ENCODE measurements at places on chromosomes 16 and 17.
A peak's percentile ranks its signal among the peaks of the same experiment; 100 is the strongest.

DNA sequence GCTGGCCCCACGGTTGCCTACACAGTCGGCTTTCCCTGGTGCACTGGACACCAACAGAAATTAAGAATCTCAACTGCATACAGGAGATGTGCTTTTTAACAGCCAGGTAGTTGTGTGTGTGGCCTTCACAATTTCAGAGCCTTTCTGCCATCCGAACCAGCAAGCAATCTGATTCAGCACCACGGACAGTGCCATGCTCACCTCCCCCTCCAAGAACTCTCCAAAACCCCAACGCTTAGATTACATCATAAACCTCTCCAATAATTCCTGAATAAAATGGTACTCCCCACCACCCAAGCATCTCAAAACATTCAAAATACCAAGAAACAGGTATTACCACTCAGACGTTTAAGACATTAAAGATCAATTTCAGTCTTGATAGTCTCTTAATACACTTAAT lies 31.8 kb downstream of the USP7 start:
- H3K4me3 ChIP-seq = no peak overlapping the region
- H3K27me3 ChIP-seq = no peaks in the 10 kb centered on the region
- H3K36me3 ChIP-seq = peaks cover 17% of the 10 kb centered on the region
- H3K4me1 ChIP-seq = peaks cover 2% of the 10 kb centered on the region

GRCh38 chr17:57874434-57875289 lies 24.8 kb upstream of the MRPS23 start:
- H3K27me3 ChIP-seq = no peaks in the 10 kb centered on the region
- H3K4me3 ChIP-seq = no peak overlapping the region
- peak; percentile 78 for DNase-seq

DNA sequence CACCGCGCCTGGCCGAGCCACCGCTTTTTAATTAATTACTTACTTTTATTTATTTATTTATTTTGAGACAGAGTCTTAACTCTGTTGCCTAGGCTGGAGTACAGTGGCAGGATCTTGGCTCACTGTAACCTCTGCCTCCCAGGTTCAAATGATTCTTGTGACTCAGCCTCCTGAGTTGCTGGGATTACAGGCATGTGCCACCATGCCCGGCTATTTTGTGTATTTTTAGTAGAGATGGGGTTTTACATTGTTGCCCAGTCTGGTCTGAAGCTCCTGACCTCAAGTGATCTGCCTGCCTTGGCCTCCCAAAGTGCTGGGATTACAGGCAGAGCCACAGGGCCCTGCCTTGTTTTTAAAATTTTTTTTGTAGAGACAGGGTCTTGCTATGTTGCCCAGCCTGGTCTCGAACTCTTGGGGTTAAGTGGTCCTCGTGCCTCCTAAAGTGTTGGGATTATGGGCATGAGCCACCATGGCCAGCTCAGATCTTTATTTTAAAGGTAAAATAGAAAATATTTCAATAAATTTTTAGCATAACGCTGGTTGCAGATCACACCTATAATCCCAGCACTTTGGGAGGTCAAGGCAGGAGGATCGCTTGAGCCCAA lies 18.3 kb upstream of the NUDT16L1 start:
- H3K27me3 ChIP-seq = no peaks in the 10 kb centered on the region
- no peak overlapping the region for H3K4me3 ChIP-seq
- H3K4me1 ChIP-seq = no peaks in the 10 kb centered on the region
- no peak overlapping the region for H3K27ac ChIP-seq

DNA sequence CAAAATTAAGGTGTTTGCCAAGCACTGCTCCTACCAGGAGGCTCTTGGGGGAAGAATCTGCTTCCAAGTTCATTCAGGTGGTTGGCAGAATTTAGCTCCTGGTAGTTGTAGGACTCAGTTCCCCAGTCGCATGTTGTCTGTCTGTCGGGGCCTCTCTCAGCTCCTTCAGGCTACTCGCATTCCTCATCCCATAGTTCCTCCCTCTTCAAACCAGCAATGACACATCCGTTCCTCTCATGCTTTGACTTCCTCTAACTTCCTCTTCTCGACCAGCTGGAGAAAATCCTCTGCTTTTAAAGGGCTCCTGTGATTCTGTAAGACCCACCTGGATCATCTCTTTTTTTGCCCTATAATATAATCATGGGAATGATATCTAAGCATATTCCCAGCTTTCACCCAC lies 108.1 kb downstream of the PMP22 start:
- no peaks in the 10 kb centered on the region for H3K36me3 ChIP-seq
- no peak overlapping the region for H3K27ac ChIP-seq
- no peaks in the 10 kb centered on the region for H3K4me1 ChIP-seq
- no peak overlapping the region for H3K4me3 ChIP-seq
- H3K27me3 ChIP-seq = no peaks in the 10 kb centered on the region

DNA sequence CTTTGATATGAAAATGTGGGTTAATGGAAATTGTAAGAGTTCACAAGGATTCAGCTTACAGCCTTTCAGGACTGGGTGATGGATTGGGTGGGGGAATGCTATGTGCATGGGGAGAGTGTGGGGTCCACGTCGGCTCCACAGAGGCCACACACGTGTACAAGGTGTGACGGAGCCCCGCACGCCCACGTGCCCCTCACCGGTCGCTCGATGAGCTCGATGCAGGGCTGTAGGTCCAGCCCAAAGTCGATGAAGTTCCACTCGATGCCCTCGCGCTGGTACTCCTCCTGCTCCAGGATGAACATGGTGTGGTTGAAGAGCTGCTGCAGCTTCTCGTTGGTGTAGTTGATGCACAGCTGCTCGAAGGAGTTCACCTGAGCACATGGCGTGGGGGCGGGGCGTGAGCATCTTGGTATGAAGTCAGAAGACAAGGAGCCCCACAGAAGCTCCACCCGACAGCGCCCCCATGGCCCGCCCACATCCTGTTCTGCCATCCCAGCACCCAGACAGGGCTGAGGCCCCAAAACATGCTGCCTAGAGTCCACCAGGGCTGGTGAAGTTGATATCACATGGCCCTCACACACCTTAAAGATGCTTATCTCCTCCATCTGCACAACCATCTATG lies 99.1 kb downstream of the MYH11 start:
- DNase-seq = no peak
- no peaks in the 10 kb centered on the region for H3K27me3 ChIP-seq
- H3K4me3 ChIP-seq = no peak overlapping the region
- H3K36me3 ChIP-seq = no peaks in the 10 kb centered on the region

DNA sequence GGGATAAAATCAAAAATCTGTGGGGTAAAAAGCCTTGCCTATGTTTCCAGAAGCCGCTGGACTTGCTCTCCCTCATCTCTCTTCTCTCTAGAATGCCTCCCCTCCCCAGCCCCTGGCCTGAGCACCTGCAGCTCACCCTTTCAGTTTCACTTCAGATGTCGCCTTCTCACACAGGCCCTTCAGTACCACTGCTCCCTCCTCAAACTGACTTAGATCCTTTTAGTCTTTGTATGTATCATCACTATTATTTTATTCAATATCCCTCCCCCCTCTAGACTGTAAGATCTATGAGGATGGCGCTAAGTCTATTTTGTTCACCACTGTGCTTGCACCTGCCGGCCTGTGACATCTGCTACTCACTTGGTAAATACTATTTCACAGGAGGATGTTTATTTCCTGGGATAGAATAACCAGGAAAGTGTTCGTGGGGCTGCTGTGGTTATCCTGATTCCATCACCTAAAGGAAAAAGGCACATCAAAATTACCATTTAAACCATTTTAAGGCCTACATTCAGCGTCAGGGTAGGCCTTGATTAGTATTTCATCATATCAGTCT lies 122.3 kb downstream of the MRTFB start:
- no peaks in the 10 kb centered on the region for H3K27me3 ChIP-seq
- H3K36me3 ChIP-seq = no peaks in the 10 kb centered on the region
- no peak overlapping the region for H3K4me3 ChIP-seq
- DNase-seq = no peak

DNA sequence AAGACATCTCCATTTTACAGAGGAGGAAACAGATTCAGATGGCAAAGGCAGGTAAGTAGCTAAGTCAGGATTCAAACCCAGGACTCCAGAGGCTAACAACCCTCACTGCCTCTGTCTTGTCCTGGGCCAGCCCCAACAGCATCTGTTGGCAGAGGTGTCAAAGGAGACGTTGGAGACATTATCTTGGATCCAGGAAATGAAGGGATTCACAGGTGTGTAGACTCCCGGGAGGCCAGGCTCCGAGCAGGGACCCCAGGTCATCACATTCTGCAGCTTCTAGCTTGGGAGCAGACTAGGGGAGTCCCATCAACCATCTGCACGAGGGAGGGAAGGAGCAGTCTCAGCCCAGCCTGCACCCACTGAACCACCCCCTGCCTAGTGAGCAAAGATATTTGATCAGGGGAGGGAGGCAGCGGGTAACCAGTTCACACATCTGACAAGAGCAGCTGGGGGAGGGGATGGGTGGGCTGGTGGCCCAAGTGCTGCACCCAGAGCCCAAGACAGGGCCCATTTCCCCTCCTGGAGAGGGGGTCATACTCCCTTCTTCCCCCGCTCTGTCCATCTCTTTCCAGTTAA lies 1.0 kb upstream of the B9D1 start:
- H3K27ac ChIP-seq = no peak overlapping the region
- H3K4me3 ChIP-seq = no peak overlapping the region
- DNase-seq = no peak
- H3K36me3 ChIP-seq = no peaks in the 10 kb centered on the region
- H3K27me3 ChIP-seq = no peaks in the 10 kb centered on the region

GRCh38 chr17:8904686-8905085 lies 37.2 kb upstream of the PIK3R6 start:
- H3K4me3 ChIP-seq = no peak overlapping the region
- no peaks in the 10 kb centered on the region for H3K4me1 ChIP-seq
- no peak overlapping the region for H3K27ac ChIP-seq
- no peaks in the 10 kb centered on the region for H3K27me3 ChIP-seq
- no peak for DNase-seq

- no peak for DNase-seq
- H3K36me3 ChIP-seq = no peaks in the 10 kb centered on the region
- no peak overlapping the region for H3K27ac ChIP-seq
- peaks cover 8% of the 10 kb centered on the region for H3K4me1 ChIP-seq
These were observed 46.2 kb downstream of the SMPD3 start for GRCh38 chr16:68401871-68402747.

DNA sequence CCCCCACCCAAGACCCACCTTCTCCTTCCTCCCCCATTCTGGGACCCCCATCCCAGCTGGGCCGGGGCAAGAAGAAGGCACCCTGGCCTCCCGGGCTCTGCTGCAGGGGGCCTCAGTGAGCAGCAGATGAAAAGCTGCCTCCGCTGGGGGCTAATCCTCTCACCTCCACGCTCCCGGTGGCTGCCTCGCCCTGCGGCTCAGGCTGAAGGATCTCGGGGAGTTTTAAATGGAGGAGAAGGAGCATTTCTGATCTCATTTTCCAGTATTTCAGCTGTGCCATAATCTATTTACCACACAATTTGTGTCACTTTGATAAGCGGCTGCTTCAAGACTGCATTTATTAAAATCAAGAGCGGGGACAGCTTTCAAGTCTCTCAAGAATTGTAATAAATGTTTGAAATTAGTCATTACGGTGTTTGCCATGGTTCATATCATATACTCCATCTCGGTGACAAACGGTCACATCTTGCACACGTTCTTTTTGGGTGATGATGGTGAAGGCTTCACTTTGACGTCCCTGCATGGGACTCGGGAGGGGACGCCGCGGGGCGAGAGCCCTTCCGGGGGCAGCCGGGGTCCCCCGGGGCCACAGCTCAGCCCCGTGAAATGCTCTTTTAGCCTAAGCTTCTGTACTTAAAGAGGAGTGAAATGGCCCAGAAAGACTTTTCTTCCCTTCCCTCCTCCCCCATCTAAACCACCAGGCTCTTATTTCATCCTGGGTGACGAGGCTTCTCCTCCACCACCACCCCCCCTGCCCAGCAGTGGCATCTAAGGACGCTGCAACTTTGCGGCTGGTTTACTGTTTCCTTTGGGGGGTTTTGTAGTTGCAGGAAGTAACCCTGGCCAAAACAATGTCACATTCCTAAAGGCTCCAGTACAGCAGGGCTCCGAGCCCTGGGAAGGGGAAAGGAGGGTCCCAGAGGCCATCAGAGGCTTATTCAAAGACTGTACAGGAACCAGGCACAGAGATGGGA lies 313.1 kb upstream of the TNRC6C start:
- no peak overlapping the region for H3K4me3 ChIP-seq
- no peak overlapping the region for H3K27ac ChIP-seq
- DNase-seq = no peak
